ENCODE measurements at places on chromosomes 7 and 10.

- peak; percentile 58 for DNase-seq
These were observed 11.4 kb downstream of the NPVF start for GRCh38 chr7:25216837-25217236.

GRCh38 chr10:121608469-121609190 is 10.4 kb upstream of the FGFR2 start:
- peak; percentile 1 for DNase-seq

DNA sequence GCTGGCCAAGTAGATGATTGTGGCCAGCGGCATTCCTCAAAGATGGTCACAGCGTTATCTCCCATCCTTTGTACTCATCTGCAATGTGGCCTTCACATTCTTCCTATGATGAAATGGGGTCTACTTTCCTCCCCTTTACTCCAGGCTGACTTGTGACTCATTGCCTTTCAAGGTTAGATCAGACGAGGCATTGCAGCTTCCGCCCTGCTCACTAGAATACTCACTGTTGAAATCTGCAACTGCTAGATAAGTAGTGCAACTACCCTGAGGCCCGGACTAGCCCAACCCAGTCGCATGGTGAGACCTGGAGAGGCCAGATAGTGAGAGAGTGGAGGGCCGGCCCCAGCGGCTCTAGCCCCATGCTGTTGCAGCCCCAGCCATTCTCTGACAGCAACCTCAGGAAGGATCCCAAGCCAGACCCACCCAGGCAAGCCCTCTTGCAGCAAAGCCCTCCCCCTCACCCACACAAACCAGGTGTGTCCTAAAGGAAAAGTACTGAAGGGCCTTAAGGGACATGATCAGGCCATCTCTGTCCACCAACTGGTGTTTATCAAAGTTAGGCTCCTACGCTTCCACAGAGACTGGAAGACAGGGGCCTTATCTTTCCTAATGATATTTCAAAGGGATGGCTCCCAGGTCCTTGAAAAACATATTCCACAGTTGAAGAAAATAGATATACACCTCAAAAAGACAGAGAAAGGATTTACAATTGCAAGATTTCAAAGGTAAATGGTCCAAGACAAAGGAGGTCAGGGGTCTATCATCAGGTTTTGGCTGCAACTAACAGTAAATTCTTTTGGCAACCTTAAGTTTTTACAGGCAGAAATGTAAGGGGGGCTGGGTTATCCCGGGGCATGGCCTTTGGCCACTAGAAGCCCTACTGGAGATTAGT is 107.2 kb upstream of the TRIM24 start:
- DNase-seq: no peak

DNA sequence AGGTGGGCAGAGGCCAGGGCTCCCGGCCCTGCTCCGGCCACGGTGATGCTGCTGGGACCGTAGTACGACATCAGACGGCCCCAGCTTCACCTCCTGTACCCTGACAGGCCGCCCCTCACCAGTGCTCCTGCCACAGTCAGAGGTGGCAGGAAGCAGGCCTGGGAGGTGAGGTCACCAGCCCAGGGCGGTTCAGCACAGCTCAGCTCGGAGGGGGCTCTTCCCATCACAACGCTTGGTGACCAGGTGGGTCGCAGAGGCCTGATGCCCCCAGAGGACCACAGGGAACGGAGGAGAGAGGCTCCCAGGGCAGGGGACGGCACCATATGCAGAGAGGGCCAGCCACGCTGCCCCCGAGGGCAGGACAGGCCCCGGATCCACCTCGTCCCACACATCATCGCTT is 8.8 kb downstream of the MICALL2 start:
- DNase-seq: no peak

- no peak for DNase-seq
These were observed 135.4 kb upstream of the FZD1 start for GRCh38 chr7:91128683-91129348.

- DNase-seq: no peak
These were observed 23.9 kb upstream of the ZNF273 start for GRCh38 chr7:64879086-64879730.

- DNase-seq: no peak
These were observed 9.5 kb downstream of the EPHA1 start for GRCh38 chr7:143399151-143399550.

- DNase-seq: no peak
These were observed 19.8 kb upstream of the NUP205 start for GRCh38 chr7:135537905-135538304.

All from A172 (cell line).